ENCODE measurements at places on chromosomes 16 and 17.

- DNase-seq = no peak
Observed at GRCh38 chr16:23148513-23149266, 562 bp downstream of the USP31 start.

- no peak for DNase-seq
Observed at GRCh38 chr16:68146585-68146984, 61.4 kb downstream of the NFATC3 start.

GRCh38 chr16:85431431-85432124, 181.5 kb upstream of the GSE1 start:
- DNase-seq = no peak

- no peak for DNase-seq
Observed at GRCh38 chr17:80860703-80861417, 130.8 kb upstream of the CHMP6 start.

GRCh38 chr17:17935321-17936271, 36.6 kb downstream of the TOM1L2 start:
- peak; percentile 48 for DNase-seq

GRCh38 chr16:81494888-81495287, 50.3 kb downstream of the CMIP start:
- no peak for DNase-seq

- no peak for DNase-seq
Observed at GRCh38 chr17:44197980-44198720, 1.5 kb downstream of the ATXN7L3 start.

DNA sequence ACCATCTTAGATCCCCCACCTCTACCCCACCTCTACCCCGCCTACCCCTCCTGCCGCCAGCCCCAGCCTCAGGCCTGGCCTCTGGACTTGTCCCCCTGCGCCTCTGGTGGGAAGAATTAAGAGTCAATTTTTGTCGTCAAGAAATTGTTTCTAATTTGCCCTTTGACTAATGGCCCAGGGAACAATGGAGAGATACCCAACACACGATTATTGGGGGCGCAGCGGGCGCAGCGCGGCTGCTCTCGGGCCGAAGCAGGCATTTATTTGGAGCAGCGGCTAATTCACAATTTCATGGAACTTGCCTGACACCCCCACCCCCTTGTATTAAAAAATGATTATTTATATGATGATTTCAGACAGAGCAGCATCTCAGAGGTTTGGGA, 4.4 kb upstream of the BAHCC1 start:
- no peak for DNase-seq

DNA sequence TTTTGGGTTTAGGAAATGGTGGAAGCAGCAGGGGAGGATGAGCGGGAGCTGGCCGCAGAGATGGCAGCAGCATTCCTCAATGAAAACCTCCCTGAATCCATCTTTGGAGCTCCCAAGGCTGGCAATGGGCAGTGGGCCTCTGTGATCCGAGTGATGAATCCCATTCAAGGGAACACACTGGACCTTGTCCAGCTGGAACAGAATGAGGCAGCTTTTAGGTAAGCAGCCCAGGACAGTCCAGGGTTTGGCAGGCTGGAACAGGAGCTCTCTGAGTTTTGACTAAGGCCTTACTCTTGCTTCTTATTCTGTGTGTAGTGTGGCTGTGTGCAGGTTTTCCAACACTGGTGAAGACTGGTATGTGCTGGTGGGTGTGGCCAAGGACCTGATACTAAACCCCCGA, 41.4 kb downstream of the SF3B3 start:
- no peak for DNase-seq
